ENCODE measurements at places on chromosomes 5 and 9.

DNA sequence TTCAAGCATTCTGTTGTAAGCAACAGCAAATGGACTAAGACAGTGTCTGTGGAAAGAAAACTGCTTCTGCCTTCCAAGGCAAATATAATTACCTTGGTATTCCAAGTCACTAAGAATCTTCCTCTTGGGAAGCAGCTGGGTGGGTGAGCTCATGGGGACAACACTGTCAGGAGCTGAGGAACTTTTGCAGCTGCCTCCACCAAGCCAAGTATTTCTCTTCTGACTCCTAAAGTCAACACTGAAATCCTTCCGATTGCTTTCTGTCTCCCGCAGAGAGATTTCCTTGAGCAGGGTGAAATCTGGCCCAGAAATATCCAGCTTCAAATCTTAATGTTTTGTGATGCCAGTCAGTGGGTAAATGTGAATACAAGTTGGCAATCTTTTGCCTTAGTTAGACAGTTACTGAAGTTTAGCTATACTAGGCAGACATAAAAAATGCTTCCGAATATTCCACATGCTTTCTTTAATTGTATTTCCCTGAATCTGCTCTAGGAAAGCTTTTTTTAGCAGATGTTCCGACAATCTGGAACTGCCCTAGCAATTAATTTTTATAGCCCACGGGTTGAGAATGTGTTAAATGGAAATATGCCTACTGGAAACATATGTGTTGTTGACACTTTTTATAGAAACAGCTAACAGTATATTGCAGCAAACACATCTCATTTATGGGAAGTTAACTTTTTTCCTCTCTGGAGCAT, 369.9 kb upstream of the DAB2 start:
- no peak for DNase-seq

- DNase-seq = no peak
Observed at GRCh38 chr9:87659534-87660419, 66.1 kb upstream of the CTSL start.

DNA sequence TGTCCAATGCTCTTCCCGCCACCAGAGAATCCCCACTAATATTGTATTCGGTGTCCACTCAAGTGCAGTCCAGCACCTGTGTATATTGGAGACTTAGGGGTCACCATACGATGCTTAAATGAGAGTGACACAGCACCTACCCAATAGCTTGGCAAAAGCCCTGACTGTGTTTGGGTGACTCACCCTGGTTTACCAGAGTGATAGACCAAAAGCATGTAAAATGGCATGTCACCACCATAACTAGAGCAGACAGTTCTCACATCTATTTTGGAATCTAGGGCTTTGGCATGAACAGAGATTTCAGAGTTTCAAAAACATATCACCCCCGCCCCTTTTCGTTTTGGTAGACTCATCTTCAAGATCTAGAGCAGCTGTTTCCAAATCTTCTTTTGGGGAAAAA, 217.3 kb upstream of the RASEF start:
- DNase-seq = no peak

DNA sequence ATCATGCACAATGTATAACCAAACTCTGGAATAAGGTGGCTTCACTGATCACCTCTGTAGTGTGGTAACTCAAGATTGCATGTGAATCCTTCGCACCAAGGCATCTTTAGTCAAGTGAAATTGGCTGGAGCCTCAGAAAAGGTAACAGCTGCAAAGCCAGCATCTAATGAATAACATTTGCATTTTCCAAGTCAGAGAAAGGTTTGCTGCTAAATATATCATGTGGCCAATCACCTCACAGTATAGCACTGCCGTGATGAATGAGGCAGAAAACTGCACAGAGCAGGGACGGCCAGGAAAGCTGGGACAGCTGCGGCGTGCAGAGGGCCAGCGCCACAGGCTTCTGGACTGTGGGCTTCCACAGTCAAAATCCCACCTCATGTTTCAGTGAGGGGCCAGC, 18.5 kb downstream of the MRPS27 start:
- peak; percentile 27 for DNase-seq

DNA sequence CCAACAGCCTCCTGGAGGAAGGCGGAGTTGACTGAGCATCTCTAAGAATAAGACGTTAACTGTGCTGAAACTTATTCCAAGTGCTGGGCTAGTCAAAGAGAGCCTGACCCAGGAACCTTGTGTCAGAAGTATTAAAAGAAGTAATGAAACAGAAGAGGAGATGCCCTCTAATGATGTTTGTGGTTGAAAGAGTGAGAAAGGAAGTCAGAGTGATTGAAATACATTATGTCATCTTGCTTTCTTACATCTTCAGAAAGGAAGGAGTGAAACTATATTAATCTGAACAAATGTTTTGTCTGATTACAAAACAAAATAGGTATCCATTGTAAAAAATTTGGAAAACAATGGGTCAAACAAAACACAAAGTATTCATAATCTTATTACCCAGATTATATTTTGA, 460.7 kb downstream of the NTRK2 start:
- DNase-seq = no peak

GRCh38 chr5:8417316-8418048, 548.5 kb downstream of the MTRR start:
- DNase-seq = peak; percentile 12

DNA sequence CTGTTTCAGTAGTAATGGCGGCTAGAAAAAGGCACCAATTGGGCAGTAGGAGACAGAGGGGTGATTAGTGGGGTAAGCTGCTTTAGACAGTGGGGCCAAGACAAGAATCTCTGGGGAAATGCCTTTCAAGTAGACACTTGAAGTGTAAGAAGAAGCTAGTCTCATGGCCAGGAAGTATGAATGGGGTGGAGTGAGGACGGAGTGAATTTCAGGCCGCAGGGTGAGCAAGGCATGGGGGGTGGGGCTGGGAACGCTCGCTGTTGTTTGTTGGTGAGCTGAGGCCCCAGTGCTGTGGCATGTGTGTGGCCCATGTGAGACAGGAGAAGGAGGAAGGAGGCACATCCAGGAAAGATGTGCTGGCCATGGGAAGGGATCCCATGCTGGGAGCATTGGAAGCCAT, 149.2 kb upstream of the NFIL3 start:
- no peak for DNase-seq
